Fibroblast of the aortic adventitia (primary cell): ENCODE measurements at places on chromosomes 7 and 10.
A peak's percentile ranks its signal among the peaks of the same experiment; 100 is the strongest.

DNA sequence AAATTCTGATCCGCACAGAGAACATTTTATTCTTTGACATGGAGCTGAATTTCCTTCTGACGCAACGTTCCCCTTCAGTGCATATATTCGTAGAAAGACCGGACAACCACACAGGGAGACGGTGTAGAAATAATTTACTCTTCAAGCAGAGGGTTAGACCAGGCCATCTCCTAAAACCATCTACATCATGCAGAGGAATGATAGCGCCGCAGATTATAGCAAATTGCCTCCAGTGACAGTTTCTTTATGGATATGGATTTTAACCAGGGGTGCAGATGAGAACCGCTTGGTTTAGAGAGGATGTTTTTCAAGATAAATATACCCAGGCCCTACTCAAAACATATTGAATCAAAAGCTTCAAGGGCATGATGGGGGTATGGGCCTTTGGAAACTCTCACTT lies 759.3 kb upstream of the AUTS2 start:
- no peak for DNase-seq

GRCh38 chr7:7581531-7582179 lies 15.0 kb downstream of the MIOS start:
- DNase-seq = no peak

- peak; percentile 54 for DNase-seq
Observed at GRCh38 chr7:7228472-7228871, 46.1 kb downstream of the C1GALT1 start.

- no peak for DNase-seq
Observed at GRCh38 chr10:130999376-131000202, 311.9 kb downstream of the TCERG1L start.

- DNase-seq = peak; percentile 98
Observed at GRCh38 chr10:4947635-4948596, 15.3 kb upstream of the AKR1C1 start.

DNA sequence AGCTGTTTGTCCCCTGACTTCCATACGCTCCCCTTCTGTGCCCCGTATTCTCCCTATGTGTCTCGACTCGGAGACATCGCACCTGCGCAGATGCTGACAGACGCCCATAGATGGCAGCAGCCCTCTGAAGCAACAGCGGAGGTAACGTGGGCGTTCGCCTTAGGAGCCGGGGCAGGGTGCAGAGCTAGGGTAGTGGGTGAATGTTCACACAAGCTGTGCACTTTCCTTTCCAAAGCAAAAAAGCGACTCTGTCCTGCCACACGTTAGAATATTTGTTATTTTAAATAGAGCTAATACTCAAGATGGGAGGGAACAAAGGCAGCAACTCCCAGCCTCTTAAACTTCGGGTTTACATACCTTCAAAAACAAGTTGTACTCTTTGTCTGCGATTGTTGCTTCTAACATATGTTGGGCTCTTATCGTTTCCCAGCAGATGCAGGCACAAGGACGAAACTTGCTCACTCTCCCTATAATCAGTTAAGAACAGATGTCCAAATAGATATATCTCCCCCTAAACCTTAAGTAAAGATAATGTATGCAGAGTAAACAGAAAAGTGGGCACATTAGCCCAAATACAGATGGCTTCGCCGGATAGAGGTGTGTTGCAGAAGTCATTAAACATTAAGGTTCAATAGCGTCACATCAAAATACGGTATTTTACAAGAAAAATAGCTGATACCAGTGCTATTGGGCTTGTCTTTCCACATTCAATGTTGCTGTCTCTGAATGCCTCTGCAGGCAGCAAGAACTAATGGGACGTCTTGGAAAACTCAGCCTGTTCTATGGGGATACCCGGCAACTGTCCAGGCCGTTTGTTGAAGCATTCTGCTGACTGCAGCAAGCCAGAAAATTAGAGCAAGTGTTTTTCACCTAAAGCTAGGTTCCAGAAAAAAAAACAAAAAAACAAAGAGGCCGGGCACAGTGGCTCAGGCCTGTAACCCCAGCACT lies 340.3 kb upstream of the PRKCQ start:
- DNase-seq = peak; percentile 19

DNA sequence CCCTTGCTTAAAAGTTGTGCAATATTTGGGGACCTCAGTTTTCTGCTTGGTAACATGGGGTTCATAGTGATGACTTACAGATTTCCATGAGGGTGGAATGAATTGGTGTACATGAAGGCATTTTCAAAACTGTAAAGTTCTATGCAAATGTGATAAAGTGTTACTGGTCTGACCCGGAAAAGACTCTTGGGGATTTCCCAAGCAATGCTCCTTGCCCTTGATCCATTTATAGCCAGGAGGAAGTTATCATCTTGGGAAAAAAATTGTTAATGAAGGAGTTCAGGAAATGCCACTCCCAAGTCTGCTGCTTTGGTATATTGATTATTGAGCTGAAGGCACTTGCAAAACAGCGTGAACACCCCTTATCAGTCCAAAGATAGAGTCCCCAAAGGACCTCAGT lies 96.3 kb upstream of the ZPBP start:
- no peak for DNase-seq

DNA sequence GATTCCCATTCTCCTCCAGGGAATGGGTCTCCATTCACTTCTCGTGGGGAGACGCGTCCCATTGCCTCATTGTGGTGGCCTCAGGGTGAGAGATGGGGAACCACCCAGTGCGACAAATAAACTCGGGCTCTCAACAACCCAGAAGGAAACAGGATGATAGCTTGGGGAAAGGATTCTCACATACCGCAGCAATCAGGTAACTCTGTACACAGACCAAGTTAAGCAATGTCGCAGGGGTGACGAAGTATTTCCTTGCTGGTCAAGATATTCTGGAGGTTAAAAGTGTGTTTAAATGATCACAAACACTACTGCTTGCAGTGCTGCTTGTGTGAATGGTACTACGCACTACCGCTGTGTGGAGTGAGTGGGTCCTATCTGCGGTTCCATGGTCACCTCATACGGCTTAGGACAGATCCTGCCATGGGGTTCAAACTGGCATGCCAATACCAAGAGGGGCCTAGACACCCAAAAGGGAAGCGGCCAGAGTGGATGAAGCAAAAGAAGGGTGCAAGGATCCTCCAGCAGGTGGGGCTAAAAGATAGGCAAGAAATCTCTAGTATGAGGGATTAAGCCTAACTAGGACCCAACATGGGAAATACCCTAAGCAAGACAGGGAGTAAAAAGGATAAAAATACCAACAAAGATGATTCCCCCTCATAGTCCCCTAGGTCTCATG lies 143.8 kb upstream of the TMEM106B start:
- peak; percentile 79 for DNase-seq

DNA sequence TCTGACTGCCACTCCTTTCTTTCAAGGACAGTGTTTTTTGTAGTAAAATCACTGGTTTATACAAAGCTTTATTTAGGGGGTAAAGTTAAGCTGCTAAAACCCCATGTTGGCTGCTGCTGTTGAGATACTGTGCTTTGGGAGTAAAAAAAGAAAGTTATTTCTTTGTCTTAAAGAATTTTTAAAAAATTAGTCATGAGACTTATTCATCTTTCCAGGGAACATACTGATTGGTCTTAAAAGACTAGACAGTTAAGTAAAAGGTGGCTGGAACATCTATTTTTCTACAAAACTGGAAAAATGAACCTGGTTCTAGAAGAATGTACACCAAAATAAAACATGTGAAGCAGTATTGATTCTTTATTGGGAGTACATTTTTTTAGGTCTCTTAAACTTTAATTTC lies 20.6 kb downstream of the BBIP1 start:
- peak; percentile 31 for DNase-seq

- DNase-seq = no peak
Observed at GRCh38 chr10:85983051-85983450, 383.5 kb downstream of the GRID1 start.

- DNase-seq = no peak
Observed at GRCh38 chr10:35572583-35572982, 32.6 kb upstream of the GJD4 start.

GRCh38 chr10:131177431-131178327 lies 133.8 kb downstream of the TCERG1L start:
- DNase-seq = no peak

DNA sequence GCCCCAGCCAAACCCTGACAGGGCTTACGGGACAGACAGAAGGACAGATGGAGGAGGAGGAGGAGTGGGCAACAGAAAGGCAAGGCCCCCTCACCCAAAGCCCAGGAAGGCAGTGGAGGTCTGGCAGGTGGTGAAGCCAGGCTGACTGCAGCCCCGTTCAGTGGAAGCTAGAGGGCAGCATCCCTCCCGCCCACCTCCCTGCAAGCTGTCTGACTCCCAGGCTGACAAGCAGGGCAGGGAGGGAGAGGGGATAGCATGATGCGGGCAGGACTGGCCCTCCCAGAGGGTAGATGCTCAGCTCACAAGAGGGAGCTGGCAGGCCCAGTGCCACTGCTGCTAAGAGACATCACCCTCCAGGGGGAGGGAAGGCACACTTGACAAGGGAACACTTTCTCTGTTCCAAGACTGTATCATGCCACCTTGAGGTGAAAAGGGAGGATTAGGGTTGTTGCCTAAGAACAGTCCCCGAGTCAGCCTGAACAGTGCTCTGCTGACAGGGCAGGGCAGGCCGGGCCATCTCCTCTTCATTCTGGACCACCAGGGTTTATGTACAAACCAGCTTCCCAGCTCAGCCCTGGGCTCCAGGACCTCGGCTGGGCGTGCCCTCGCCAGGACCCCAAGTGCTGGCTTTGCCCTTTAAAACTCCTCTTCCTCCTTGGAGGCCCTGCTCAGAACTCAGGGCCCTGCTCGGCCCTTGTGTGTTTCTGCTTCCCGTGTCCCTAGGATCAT lies 61.8 kb downstream of the RASGEF1A start:
- peak; percentile 42 for DNase-seq

DNA sequence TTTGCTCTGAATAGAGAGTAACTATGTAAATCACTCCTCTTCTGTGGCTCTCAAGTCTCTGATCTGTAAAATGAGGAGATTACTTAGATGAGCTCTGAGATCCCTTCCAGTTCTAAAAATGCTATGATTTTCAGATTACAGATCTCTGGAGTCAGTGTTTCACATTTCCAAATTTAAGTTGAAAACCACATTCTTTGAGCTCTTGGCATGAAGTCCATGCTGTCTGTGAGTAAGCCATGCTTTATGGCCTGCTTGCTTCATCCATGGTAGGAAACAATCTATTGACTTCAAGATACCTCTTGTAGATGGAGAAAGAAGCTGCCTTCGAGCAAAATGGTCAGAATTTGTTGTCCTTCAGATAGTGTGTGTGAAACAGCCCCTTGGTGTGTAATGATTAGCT lies 64.9 kb downstream of the CELF2 start:
- DNase-seq = peak; percentile 67

DNA sequence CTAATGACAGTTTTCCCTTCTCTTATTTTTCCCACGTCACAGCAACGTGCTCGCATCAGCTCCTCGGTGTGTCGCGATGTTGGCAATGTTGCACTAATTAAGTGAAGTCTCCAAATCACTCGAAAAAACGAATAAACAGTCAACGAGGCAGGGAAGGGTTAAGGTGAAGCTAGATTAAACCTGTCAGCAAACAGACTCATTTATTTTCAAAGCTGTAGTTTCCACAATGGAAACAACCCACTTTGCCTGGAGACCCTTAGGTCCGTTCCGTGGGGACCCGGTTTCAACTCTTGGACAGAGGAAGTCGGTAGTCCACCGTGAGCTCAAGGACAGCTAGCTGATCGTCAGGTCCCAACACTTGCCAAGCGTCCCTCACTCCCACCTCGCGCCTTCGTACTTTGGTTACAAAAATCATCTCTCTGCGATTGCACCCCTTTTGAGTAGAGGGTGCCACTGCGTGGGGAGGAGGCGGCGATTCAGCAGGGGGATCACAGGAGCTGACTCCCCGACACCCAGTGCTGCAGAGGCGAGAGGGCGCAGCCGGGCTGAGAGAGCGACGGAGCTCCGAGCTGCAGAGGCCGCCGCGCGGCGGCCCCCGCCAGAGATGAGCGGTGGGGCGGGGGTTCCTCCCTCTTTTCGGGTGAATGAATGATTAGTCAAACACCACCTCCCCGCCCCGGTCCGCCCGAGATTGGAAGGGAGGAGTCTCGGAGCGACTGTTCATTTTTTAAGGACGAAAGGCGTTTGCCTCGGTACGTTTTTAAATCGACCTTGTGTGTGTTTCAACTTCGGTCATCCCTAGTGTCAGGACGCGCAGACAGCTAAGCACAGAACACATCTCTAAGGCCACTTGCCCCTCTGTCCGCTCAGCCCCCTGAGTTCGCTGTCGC lies 1.3 kb upstream of the BMPER start:
- peak; percentile 73 for DNase-seq

- DNase-seq = peak; percentile 33
Observed at GRCh38 chr7:33339074-33339790, 209.9 kb downstream of the BBS9 start.

- no peak for DNase-seq
Observed at GRCh38 chr7:102186306-102186705, 100.4 kb upstream of the SH2B2 start.
